ENCODE measurements at places on chromosomes 11 and 22.

DNA sequence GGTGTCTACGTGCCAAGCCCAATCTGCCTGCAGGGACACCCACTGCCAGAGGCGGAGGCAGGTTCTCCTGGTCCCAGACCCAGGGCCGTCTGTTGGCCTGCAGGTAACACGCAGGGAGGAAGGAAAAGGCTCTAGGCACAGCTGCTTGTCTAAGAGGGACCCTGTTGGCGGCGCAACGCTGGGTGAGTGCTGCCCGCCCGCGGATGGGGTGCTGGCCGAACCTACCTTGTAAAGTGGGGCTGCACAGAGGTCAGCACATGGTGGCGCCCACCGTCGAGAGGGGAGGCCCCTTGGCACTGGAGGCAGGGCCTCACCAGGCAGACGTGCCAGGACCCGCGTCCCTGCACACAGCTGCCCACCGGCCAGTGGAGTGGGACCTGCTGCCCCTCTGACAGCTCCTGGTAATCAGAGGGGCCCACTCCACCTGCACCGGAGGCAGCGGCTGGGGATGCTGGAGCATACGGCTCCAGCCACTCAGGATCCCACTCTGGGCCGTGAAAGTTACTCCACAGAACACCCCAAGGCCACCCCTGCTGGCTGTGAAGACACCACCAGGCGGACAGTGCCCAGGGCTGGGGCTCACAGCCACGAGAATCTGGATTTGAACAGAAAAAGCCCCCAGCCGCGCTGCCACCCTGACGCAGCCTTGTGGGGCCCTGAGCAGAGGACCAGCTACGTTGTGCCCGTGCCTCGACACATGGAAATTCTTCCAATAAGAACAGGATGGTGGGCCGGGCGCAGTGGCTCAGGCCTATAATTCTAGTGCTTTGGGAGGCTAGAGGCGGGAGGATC, 24.0 kb downstream of the TBX1 start:
- DNase-seq = no peak

- DNase-seq = no peak
Measured at GRCh38 chr11:133826866-133827265, 18.4 kb downstream of the SPATA19 start.

- no peak for DNase-seq
Measured at GRCh38 chr22:39080052-39080762, 3.1 kb downstream of the APOBEC3G start.

DNA sequence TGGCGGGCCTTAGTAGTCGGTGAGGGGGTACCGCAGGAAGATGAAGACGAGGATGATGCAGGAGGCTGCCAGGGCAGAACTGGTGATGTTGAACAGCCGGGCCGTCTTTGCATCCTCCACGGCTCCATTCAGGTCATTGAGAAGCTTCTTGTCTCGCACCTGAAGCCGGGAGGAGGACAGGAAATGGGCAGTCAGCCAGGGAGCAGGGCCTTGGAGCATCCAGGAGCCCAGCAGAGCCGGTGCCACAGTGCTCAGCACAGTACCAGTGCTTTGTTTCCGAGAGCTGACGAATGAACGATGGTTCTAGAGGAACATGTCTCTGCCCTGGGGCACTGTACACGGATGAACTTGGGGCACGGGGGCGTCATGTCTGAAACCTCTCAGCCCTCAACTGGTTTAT, 15.1 kb downstream of the IFITM10 start:
- no peak for DNase-seq

DNA sequence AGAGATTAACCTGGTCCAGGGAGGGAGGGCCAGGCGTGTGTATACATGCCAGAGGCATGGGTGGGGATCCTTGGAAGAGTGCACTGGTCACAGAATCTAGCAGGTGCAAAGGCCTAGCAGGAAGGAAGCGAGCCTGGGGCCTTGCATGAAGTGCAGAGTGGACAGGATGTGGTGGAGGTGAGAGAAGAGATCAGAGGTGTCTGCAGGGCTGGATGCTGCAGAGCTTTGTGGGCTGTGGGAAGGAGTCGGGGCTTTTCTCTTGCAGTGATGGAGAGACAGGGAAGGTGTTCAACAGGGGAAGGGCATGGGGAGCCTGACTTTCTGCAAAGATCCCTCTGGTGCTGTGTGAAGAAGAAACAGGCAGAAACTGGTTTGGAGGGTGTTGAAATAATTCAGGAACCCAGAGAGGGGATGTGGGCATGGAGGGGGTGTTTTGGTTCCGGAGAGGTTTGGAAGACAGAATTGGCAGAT, 2.5 kb upstream of the TPST2 start:
- peak; percentile 63 for DNase-seq

- no peak for DNase-seq
Measured at GRCh38 chr22:48105259-48105658, 1342.8 kb downstream of the TBC1D22A start.

DNA sequence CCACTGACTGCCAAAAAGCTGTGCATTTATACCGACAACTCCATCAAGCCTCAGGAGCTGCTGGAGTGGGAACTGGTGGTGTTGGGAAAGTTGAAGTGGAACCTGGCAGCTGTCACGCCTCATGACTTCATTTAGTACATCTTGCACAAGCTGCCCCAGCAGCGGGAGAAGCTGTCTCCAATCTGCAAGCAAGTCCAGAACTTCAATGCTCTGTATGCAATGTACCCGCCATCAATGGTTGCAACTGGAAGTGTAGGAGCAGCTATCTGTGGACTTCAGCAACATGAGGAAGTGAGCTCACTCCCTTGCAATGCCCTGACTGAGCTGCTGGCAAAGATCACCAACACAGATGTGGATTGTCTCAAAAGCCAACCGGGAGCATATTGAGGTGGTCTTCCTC, at the start of gene SLC22A25:
Gene SLC22A25, minus strand, starts transcription at position 67 of the 400 bp plus-strand sequence. CDS start 13,947 bp downstream, outside the sequence.
- DNase-seq = no peak

GRCh38 chr11:131533149-131533548, 162.7 kb downstream of the NTM start:
- DNase-seq = no peak

- DNase-seq = no peak
Measured at GRCh38 chr22:49150801-49151221, 676.9 kb downstream of the BRD1 start.

GRCh38 chr11:45395421-45395820, 109.3 kb upstream of the SYT13 start:
- DNase-seq = no peak

GRCh38 chr11:124878759-124879492, 13.7 kb downstream of the ROBO3 start:
- DNase-seq = no peak

- no peak for DNase-seq
Measured at GRCh38 chr11:37050311-37050710, 452.3 kb upstream of the RAG2 start.

DNA sequence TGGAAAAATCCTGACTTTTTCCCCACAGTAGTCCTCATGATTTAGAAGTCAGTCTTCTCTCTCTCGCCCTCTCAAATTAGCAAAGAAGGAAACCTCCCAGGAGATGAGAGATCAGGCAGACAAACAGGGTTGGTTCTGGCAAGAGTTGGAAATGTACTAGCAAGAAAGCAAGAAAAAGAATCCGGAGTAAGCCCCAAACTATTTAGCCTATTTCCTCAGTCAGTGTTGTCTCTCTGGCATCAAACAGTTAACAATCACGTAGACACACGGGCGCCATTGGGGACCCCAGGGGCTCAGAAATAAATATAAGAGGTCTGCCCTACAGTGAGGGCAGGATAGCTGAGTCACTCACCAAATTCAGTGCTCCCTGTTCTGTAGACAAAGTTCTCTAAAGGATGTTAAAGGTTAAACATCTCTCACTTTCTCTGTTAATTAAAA, 4.7 kb downstream of the C11orf52 start:
- no peak for DNase-seq

DNA sequence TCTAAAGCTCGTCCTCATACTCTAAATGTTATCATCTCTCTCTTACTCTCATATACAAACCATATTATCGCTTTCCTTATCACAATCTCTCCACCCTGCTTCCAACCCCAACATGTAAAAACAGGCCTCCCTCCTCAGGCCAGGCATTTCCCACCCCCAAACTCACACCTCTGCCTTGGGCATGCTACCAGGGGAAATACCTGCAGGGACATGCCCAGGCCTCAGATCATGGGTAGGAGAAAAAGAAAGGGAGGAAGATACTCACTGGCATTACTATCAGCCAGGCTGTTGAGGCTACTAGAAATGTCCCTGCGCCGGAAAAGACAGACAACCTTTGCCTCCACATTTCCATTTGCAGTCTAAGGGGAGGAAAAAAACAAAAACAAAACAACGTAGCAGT, 1.8 kb downstream of the MTA2 start:
- DNase-seq = no peak

DNA sequence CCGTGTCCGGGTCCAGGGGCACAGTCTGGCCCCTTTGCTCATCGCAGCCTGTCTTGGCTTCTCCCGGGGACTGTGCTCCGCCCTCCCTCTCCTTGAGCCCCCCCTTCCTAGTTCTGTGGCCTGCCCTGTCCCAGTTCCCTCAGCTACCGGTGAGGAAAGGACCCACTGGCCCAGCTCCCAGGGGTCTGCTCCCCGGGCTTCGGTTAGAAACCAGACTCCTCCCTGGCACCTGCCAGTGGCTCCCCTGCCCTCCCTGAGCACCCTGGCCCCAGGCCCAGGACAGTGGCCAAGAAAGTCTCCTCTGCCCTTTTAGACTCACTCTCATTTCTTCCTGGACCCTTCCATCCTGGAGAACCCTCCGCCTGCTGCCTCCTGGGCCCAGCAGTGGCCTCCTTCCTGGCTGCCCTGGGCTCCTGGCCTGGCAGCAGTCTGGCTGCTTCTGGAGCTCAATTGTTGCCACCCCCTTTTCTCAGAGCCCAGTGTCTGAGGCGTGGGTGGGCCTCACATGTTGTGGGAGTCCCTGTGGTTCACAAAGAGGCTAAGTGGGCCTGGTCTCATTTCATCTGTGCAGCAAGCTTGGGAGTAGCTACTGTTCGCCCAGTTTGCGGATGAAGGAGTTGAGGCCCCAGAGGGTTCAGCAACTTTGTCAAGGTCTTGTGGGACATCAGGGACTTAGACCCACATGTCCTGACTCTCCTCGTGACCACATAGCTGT, 12.6 kb downstream of the PRDM11 start:
- no peak for DNase-seq

DNA sequence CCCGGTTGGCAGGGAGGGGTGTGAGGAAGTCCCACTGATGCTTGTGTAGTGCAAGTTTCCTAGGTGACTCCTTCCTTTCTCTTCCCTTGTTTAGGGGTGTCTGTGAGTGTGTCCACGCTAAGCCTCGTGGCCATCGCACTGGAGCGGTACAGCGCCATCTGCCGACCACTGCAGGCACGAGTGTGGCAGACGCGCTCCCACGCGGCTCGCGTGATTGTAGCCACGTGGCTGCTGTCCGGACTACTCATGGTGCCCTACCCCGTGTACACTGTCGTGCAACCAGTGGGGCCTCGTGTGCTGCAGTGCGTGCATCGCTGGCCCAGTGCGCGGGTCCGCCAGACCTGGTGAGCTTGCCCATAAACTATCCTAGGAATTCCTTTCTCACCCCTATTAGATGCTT, 10.4 kb downstream of the CCKBR start:
- no peak for DNase-seq

GRCh38 chr11:70364178-70364577, 34.2 kb upstream of the CTTN start:
- DNase-seq = no peak

DNA sequence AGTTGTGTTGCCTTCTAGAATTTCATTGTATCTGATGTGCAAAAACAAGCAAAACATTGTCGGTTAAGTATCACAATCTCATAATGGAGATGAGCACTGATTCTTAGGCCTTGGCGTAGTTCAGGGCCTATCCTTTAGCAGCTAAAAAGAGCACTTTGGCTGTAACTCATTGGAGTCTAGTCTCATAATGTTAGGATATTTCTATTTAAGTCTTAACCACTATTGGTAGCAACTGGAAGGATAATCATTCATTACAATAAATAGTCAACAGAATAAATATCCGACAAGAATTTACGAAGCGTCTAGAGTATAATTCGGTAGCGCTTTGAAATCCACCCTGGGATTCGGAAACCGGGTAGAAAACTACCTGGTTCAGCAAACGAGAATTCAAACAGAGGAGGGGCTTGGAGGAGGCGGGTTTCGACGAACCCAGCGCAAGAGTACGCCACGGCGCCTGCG, 461 bp upstream of the EED start:
- DNase-seq = peak; percentile 90

DNA sequence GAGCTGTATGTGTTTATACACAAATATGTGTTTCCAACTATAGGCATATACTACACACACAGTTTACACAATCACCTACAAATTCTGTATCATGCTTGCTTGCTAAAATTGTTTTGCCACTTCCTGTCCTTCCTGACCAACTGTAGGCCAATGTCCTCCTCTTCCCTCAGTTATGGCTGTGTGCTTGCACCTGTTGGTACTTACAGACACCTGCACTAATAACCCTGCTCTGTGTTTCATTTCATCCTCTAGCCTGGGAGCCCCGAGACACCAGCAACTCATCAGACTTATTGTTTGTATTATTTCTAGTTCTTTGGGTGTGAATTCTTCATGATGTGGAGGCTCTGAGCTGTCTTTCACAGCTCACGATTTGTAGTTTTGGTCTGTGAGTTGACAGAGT, 1.8 kb upstream of the NCF4 start:
- DNase-seq = no peak

GRCh38 chr11:75563978-75564552, 2.0 kb downstream of the SERPINH1 start:
- no peak for DNase-seq

- no peak for DNase-seq
Measured at GRCh38 chr11:126465573-126466188, 110.2 kb downstream of the ST3GAL4 start.

All from stimulated activated CD8-positive, alpha-beta memory T cell treated with anti-CD3 and anti-CD28 coated beads, Interleukin-4, amount 100 ng/mL, for 48 hours (primary cell).